ENCODE measurements at places on chromosomes 12 and 14.

DNA sequence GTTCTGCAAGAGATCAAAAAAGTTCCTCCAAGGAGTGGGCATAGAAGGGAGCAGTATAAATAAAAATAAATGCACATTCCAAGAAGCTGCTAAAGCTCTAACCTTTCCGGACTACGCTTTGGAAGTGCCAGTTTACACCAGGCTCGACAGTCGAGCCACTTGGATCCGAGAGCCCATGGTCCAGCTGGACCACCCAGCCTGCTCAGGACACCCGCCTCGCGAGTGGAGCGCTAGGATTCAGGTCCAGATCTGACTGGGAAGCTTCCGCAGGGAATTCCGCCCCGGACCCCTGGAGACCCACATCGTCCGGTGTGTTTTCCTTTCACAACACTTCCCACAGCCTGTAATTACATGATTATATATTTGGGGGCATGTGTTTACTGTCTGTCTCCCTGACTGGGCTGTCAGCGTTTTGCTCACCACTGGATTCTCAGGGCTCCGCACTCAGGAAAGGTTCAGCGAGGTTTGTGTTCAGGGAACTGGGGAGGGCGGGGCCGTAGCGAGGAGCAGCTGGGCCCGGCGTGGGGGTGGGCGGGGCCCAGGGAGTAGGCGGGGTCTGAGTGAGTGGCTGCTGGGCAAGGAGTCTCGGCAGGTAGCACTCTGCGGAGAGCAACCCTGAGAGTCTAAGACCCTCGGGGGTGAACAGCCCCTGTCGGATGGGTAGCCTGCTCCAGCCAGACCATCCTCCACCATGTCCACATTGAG is 52.3 kb upstream of the TMEM263 start:
- DNase-seq, result no peak

GRCh38 chr14:64830961-64831360 is 48.7 kb downstream of the SPTB start:
- DNase-seq, result no peak

GRCh38 chr12:88273875-88274274 is 131.8 kb downstream of the TMTC3 start:
- no peak for DNase-seq

DNA sequence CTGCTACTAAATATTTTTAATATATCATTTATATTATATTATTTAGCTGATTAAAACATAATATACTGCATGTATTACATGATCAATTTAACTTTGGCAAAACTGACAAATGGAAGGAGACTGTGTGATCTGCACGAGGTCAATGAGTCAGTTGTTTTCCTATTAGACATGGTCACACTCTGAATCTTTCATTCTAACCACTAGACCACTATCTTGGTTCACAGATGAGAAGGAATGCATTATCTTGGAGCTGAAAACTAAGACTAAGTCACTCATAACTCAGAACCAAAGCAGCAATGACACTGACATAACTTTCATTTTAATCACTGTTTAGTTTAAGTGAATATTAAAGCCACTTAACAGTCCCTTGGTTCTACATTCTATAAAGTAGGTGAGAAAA is 37.4 kb downstream of the GNPTAB start:
- no peak for DNase-seq

- DNase-seq, result no peak
These were observed 154.6 kb downstream of the SLC6A15 start for GRCh38 chr12:84757978-84758377.

- DNase-seq, result no peak
These were observed 1.6 kb downstream of the CACNA1C start for GRCh38 chr12:2054091-2055018.

DNA sequence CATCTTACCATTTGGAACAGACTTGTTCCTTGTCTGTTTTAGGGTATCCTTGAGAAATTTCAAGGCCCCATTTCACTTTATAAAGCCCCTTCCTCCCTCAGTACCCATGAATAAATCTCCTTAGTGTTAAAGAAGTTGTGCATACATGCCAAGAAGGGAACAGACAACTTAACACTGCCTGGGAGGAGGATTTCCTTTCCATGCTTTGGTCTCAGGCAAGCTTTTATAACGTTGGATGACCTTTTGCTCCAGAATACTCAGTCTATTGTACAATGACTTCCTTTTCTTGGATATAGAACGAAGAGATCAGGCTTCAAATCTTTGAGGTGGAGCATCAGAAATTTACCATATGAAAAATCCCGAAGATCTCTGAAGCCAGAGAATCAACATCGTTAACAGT is 551.4 kb downstream of the PRKD1 start:
- DNase-seq, result no peak

DNA sequence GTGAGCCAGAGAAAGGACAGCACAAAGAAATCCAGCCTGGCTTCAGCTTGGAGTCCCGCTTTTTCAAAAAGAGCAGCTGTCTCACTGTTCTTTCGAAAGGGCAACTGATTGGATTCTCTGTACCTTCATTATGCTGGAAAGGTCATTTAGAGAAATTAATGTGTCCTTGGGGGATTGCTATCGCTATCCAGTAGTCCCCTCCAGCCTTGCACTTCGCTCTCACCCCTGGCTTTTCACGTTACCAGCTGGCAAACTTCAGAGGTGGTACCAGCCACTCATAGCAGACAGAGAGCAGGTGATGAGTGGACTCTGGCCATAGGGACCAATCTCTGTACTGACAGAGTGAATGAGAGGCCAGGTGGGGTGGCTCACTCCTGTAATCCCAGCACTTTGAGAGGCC is 11.8 kb upstream of the NUAK1 start:
- no peak for DNase-seq

DNA sequence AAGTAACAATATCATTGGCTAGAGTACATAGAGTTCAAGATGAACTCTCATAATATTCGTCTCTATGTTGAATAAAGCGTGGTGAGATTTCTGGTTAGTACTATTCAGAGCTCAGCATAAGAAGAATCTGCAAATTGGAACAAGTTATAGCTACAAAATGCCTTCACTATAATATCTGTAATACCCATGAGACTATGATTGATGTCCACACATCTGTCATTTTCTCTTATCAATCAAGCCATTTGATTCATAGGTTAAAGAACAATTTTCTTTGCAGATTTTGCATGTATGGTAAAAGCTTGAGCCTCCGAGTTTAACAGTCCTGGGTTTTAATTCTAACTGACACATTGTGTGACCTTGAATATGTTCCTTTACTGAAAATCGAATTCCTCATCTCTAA is 1.4 kb downstream of the SOCS4 start:
- no peak for DNase-seq

GRCh38 chr12:132084621-132085290 is 59.4 kb downstream of the DDX51 start:
- no peak for DNase-seq

- no peak for DNase-seq
These were observed 45.5 kb upstream of the RERGL start for GRCh38 chr12:18135509-18135908.

DNA sequence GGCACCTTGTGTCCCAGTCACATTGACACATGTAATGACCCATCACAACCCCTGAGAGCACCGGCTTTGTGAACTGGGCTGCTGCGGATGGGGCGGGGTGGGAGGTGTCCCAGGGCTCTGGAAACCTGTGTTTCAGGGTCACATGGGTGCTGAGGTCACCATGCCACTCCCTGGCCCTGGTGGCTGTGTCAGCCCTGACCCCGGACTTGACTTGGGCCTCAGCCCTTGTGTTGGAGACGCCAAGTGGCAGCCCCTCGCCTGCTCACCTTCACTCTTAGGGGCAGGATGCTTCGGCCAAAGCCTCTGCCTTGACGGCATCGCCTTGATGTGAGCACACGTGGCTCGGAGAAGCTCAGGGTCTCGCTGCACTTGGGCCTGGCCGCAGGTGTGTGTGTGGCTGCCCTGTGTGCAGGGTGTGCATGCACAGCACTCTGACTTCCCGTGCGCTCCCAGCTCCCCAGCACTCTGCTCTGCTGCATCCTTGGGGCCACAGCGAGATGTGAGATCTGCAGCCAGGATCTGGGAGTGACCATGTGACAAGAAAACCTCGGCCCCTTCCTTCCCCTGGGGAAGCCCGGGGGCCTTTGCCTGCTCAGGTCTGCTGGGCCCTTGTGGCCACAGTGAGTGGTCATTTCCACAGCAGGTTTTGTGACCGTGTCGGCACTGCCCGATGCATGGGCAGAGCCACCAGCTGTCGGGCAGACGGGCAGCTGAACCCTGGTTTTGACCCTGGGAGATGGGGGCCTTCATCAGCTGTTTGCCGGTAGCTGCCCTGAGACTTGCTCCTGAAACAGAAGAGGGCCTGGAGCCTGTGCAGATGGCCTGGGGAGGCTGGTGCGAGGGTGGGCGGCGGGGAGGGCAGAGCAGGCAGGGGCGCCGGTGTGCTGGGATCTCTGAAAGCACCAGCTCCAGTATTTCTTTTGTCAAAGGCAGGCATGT is 167.4 kb downstream of the KIF26A start:
- DNase-seq, result no peak

GRCh38 chr14:104393898-104394381 is 185.6 kb upstream of the C14orf180 start:
- DNase-seq, result no peak

DNA sequence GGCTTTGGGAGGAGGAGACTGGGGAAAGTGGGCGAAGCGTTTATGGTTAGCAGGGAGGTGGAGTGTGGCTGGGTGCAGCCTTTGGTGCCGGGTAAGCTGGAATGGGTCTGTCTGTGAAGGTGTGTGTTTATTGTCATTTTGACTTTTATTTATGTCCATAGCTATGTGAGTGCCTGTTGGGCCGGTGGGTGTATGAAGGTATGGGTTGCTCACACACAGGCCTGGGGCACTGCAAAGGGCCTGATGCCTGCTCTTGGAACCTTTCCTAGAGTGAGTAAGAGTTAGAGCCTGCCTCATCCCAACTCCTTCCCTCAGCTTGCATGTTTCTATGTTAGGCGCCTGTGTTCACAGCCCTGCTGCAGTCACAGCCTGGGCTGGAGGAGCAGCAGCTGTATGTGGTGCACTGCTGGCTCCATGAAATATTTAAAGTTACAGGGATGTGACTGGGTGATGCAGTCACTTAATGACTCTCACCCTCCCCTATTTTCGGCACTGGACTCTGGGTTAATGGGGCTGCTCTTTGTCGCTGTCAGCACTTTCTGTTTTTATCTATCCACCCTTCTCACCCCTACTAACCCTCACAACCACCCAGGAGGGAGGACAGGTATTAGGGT is 2.6 kb upstream of the PPP1R1A start:
- no peak for DNase-seq

DNA sequence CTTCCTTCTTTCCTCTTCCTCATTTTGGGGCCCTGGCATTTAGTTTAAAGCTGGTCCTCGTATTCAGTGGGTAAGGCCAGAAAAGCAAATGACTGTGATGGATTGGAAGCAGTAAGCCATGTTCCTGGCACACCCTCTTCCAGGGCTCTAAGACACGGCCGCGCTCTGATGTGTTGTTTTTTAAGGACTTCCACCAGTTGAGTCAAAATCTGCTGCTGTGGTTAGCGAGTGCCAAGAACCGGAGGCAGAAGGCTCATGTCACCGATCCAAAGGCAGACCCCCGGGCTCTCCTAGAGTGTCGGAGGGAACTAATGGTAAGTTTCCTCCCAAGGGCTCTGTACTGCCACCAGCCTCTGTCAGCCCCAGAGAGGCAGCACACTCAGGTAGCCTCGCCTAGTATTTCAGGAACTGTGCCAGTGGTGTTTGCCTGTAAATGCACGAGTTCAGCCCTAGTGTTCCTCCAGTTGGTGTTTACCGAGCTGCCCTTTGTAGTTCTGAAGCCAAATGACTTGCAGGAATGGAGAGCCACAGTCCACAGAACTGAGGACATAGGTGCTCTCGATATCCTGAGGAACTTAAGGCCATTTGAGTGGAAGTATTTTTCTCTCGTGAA is 72.7 kb downstream of the ESR2 start:
- no peak for DNase-seq

DNA sequence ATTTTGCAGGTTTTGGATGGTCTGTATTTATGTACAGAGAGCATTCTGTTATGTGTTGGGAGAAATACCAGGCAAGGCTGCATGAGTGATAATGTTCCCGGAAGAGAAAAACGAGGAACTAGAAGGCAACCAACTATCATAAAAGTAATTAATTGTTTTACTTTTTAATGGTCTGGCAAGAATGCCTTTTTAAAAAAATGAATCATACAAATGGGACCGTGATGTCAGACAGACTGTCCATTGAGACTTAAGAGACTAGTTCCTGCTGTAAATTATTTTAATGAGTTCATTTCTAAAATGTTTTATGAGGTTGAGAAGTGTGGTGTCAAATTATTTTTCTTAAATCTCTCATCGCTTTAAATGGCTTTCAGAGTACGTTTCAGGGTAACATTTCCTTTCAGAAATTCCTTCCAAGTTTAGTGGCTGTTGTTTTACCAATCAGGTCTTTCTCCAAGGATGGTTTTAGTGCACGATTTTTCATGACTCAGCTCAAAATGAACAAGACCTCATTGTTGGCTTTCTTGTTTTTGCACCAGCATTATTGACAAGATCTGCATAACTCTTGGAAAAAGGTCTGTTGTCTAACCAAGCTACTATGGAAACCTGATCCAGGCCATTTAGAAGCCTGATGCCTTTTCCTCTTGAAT is 86.1 kb upstream of the ARHGAP5 start:
- no peak for DNase-seq

DNA sequence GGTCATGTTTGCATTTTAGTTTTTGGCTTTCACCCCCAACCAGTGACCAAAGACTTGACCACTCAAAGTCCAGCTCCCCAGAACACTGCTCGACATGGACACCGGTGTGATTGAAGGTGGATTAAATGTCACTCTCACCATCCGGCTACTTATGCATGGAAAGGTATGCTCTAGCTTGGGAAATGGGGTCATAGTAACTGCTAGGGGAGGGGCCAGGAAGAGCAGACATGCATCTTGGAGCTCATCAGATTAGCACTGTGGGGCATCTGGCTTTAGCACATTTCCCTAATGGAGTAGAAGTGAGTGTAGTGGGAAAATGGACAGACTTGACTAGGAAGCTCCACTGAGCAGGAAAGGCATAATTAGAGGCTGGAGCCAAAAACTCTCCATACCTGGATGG is 2.8 kb downstream of the PCBP2 start:
- DNase-seq, result no peak

DNA sequence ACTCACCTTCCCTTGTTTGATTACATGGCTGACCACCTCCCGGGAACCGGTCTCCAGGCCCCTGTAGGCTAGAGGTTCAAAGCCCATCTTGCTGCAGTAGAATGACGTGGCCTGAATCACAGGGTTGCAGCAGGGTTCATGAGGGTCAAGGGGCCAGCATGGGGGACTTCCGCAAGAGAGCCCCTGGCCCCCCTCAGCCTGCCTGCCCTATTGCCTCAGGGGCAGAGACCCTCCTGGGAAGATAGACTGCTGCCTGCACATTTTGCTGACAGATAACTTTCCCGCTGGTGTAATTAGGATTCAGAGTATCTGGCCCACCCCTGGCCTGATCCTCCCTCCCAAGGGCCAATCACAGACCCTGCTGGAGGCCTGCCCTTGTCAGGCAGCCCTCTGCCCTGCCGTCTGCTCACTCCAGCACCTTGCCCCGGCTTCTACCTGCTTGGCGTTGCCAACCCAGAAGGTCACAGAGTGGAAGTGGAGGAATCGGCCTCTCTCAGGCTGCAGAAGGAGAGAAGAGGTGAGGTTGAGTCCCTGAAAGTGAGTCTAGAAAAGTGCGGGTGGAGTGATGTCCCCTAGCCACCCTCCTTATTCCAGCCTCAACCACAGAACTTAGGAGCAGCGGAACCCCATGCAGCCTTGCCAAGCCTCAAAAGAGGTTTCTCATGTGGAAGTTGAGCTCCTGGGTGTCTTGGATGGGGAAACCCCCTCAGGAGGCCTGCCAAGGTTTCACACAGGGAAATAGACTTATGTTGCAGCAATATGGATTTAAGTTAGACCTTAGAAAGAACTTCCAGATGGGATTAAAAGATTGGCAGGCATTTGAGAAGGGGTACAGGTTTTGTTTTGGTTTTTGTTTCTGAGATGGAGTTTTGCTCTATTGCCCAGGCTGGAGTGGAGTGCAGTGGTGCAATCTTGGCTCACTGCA is 1.1 kb downstream of the HPD start:
- no peak for DNase-seq

GRCh38 chr14:68074765-68075381 is 255.3 kb downstream of the RAD51B start:
- DNase-seq, result no peak

Measured in dorsolateral prefrontal cortex (tissue), 122 donors.